Putamen (tissue), 1 donor: ENCODE measurements at places on chromosomes 16 and 17.

DNA sequence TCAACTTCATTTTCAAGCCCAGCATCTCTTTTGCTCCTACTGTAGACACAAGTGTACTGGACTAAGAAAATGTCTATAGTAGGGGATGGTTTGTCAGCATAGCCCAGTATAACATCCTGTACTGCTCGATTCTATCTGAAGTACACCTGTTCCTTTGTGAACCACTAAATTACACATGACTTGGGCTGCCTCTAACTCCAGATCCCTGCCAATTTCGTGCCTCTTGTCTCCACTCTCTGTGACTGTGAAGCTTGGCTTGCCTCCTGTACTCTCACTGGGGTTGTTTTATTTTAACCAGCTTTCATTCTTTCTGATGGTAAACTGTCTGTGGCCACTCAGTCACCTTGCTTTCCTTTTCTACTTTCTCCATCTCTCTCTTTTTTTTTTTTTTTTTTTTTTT, 24.5 kb downstream of the GFOD2 start:
- no peak for DNase-seq

GRCh38 chr17:8459107-8459506, 23.4 kb downstream of the NDEL1 start:
- DNase-seq: no peak

- DNase-seq: no peak
Observed at GRCh38 chr16:68436581-68436980, 11.7 kb downstream of the SMPD3 start.

GRCh38 chr16:57071831-57072582, 20.4 kb upstream of the CPNE2 start:
- DNase-seq: no peak

GRCh38 chr17:4771519-4772234, at the start of gene TM4SF5:
Gene TM4SF5 (plus strand): TSS chr17:4771886. CDS start chr17:4771923, 37 bp downstream.
- no peak for DNase-seq

DNA sequence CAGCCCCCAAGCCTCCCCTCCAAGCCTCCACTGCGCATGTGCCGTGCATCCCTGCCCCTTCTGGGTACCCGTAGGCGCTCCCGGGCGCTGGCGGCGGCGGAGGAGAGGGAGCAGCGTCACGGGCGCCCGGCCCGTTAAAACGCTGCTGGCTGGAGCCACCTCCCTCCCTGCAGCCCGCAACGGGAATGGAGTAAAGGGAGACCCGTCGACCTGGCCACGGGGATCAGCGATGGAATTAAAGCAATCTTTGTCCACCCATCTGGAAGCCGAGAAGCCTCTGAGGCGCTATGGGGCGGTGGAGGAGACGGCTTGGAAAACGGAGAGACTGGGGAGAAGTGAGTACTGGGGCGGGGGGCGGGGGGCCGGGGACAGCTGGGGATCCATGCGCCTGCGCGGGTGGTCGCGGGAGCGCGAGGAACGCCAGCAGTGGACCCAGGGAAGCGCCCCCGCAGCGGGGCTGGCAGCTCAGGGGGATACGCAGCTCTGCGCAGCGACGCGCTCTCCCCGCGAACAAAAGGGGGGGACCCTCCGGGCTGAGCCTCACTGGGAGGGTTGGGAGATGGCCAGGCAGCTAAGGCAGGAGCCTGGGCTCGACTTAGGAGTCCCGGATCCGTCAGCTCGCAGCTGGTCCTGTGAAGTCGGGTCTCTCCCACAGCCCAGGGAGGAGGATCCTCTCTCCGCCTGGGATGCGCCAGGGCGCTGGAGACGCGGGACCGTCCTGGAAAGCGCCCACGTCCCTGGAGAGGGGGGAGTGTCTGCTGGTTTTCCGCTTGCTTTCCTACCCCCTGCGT, at the start of gene BMERB1:
Gene BMERB1 (plus strand): TSS at position 164 of the 791 bp plus-strand sequence. CDS start 66 bp downstream, at position 230.
- peak; percentile 89 for DNase-seq

GRCh38 chr16:59597269-59597668, 863.2 kb upstream of the GOT2 start:
- no peak for DNase-seq
